ENCODE measurements at places on chromosomes 5 and 9. TPM values are rescaled to one million over a fixed set of nuclear protein-coding genes. Genes with fewer than 3 reads are reported as not detected.

Gene SPINK6
- not detected for total RNA-seq

Gene CCDC183
- total RNA-seq = not detected

Gene SNAPC4
- total RNA-seq = 9.1 TPM

Gene TLE1
- total RNA-seq = 6.1 TPM

Gene PHAX
- 90.6 TPM for total RNA-seq

Gene EQTN
- not detected for total RNA-seq

Gene RFESD
- total RNA-seq = 10.7 TPM

Gene CFAP157
- not detected for total RNA-seq

Gene CATSPER3
- total RNA-seq = 1.5 TPM

Gene CCDC69
- 0.27 TPM for total RNA-seq

Gene GFPT2
- 2.7 TPM for total RNA-seq

Gene CSF2
- not detected for total RNA-seq

Gene SMIM33
- total RNA-seq = not detected

Gene INSYN2B
- total RNA-seq = 7.8 TPM

Gene GPR150
- total RNA-seq = not detected

Gene PCDHGA6
- total RNA-seq = 2.3 TPM

Gene CD72
- total RNA-seq = 0.47 TPM

Gene ANXA2R
- total RNA-seq = 4.3 TPM

Gene INSL4
- total RNA-seq = not detected

Gene PLEKHG4B
- total RNA-seq = not detected

Gene FNBP1
- total RNA-seq = 18.9 TPM

Gene MLANA
- total RNA-seq = not detected

Gene SLC36A1
- total RNA-seq = 2.9 TPM

Gene MORN5
- not detected for total RNA-seq

Gene RRAGA
- total RNA-seq = 253 TPM

Gene C7
- not detected for total RNA-seq

Gene TGFBI
- 2,194 TPM for total RNA-seq

Gene MYOZ3
- total RNA-seq = 0.03 TPM

Gene IL13
- total RNA-seq = not detected

Gene GFI1B
- total RNA-seq = not detected

Gene F2RL2
- 9.5 TPM for total RNA-seq

Gene MSX2
- total RNA-seq = 10.7 TPM

Gene DIPK1B
- total RNA-seq = 11.5 TPM

Gene PCDHB2
- total RNA-seq = 7.0 TPM

Gene CCDC192
- total RNA-seq = not detected

Gene KIF2A
- total RNA-seq = 27.4 TPM

Gene FAM120AOS
- total RNA-seq = 41.5 TPM

Gene C1QTNF2
- total RNA-seq = 1.2 TPM

Gene GPR21
- total RNA-seq = not detected

Gene RORB
- not detected for total RNA-seq

Gene LRRC19
- total RNA-seq = not detected

Gene OR2K2
- total RNA-seq = not detected
